Endothelial cell (in vitro differentiated cells): ENCODE measurements at places on chromosomes 12 and 14.

DNA sequence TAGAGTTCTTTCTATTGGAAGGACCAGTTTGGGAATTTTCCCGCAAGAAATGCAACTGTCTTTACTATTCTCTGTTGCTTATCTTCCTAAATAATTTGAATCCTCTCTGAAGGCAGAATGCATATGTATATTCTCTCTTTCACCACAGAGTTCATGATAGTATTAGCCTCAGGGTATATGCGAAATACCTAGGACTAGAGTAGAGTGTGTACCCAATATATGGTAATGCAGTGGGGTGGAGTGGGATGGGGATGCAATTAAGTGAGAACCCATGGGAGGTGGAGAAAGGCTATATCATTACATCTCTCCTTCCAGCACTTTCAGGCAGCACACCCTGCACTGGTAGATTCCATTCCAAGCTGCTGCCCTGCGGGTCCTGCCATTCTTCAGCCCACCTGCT is 207.3 kb downstream of the ANO2 start:
- DNase-seq = no peak

DNA sequence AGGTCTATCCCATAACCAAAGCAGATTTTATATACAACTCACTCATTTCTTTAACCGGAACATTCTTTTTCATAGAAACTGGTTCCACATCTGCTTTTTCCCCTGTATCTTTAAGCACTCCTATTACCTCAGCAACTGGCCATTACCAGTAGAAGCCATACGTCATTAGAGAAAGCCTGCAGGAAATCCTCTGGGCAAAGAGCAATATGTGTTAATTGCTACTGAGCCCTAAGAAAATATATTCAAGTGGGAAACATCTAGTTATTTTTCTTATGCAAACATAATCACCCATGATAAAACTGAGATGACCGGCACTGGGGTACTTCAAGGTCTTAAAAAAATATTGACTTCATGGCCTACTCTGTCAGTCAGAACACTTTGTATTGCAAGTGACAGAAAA is 28.2 kb upstream of the CPSF6 start:
- no peak for DNase-seq

- no peak for DNase-seq
Measured at GRCh38 chr12:9786726-9787717, 26.3 kb upstream of the CD69 start.

DNA sequence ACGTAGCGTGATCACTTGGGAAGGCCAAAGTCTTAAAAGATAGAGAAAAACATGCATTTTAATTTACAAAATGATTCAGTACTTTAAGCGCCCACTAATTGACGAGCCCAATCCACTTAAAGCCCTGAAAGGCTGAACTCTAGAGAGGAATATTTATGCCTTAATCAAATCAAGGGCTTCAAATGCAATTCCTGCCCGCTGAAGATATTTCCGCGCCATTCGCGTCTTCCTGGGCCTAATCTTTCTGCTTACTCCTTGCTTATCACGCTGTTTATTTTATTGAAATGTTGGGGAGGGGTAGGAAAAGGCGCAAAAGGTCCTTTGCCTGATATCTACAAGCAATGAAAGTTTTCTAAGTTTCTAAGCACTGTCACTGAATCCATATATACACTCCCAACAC is 4.0 kb downstream of the TBX3 start:
- DNase-seq = no peak

DNA sequence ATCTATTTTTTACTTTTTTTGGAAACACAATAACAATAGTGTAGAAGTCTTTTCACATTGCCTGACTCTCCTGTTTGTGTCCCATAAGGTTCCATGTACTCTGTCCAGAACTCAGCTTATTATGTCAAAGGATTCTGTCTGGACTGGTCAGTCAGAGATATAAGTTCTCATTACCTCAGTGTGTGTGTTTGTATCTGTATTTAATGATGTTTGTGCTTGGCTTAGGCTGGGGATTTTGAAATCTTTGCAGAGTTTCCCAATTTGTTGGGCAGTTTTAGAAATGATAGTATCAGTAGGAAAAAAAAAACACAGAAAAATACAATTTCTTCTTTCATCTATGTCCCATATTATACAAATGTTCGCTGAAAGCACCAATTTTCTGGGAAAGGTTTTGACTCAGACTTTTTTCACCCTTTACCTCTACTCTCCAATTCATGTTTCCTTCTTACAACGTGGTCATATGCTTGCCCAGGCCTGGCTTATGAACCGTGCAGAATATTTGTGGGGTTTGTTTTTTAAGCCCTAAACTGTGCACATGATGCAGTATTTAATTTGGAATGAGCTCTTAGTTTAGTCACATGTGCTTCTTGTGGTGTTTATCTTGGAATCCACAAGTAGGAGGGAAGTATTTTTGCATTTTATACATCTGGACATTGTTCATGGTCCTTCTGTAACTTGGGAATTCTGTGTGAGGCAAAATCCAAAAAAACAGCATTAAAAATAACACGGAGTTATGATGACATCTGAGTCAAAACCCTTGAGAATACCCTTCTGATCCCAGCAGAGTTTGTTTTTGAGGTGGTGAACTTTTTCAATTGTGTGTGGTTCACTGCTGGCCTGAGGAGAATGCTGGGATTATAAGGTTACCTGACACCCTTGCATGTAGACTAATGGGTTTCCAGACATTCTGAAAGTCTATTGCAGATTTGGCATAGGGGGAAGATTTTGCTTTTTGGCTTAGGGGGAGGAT is 121.2 kb downstream of the RAD51B start:
- DNase-seq = no peak

DNA sequence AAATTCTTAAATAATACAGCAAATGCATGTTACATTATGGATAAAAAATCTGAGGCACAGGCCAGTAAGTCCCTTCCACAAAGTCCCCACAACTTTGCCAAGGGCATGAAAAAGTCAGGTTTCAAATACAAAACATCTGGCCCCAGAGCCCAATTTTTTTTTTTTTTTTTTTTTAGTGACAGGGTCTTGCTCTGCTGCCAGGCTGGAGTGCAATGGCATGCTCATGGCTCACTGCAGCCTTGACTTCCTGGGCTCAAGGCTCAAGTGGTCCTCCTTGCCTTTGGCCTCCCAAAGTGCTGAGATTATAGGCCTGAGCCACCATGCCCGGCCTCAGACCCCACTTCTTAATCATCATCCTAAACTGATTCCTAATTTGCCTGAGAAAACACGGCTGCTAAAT is 3.1 kb upstream of the TTC8 start:
- DNase-seq = no peak

- no peak for DNase-seq
Measured at GRCh38 chr12:103924761-103925641, 5.2 kb upstream of the HSP90B1 start.

GRCh38 chr12:59636945-59637691 is 41.3 kb downstream of the SLC16A7 start:
- DNase-seq = no peak

DNA sequence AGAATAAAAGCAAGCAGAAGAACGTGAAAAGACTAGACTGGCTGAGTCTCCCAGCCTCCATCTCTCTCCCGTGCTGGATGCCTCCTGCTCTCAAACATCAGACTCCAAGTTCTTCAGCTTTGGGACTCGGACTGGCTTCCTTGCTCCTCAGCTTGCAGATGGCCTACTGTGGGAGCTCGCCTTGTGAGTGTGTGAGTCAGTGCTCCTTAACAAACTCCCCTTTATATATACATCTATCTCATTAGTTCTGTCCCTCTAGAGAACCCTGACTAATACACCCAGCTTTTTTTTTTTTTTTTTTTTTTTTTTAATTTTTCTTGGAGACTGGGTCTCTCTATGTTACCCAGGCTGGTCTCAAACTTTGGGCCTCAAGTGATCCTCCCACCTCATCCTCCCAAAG is 46.9 kb downstream of the ACTN1 start:
- DNase-seq = no peak

DNA sequence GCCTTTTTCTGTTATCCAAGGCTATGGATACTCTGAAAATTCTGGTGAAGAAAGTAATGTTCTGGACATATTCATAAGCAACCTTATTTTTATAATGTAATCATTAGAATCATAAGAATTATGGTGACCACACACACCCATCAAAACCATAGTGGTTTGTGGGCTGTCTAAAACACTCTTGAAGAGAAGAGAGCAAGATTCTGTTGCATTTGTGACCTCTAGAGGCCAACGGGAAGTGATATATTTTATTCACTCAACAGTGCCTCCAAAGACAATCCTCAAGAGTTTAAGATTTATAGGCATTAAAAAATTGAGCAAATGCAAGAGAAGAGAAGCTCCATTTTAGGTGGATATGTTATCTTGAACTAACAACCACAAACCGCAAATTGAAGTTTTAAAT is 68.5 kb upstream of the LGR5 start:
- no peak for DNase-seq

DNA sequence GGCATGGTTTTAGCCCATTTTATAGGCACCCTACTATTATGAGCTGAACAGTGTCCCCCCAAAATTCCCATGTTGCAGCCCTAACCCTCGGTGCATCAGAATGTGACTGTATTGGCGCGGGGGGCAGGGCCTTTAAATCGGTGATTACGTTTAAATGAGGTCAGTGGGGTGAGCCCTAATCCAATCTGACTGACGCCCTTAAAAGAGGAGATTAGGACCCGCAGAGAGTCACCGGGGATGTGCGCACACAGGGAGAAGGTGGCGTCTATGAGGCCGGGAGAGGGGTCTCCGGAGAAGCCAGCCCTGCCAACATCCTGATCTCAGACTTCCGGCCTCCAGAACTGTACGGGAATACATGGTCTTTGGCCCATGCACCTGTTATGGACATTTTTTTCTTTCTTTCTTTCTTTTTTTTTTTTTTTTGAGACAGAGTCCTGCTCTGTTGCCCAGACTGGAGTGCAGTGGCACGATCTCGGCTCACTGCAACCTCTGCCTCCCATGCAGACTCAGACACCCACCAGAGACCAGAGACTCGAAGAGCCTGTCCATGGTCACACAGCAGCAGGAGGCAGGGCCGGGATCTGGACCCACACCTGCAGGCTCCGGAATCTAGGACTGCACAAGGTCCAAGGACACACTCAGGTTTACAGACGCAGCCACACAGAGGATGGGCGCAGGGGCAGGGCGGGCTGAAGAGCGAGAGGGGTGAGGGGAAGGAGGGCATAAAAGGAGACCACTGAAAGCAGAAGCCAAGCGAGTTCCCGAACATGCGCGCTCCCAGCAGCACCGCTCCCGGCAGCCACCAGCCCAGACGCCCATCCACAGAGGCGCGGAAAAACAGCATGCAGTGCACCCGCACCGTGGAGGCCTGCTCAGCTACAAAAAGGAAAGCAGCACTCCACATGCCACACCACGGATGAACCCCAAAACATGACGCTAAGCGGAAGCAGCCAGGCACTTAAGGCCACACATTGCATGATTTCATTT is 19.0 kb downstream of the SCARB1 start:
- DNase-seq = no peak

GRCh38 chr12:121921066-121921465 is 2.7 kb downstream of the CFAP251 start:
- DNase-seq = no peak

DNA sequence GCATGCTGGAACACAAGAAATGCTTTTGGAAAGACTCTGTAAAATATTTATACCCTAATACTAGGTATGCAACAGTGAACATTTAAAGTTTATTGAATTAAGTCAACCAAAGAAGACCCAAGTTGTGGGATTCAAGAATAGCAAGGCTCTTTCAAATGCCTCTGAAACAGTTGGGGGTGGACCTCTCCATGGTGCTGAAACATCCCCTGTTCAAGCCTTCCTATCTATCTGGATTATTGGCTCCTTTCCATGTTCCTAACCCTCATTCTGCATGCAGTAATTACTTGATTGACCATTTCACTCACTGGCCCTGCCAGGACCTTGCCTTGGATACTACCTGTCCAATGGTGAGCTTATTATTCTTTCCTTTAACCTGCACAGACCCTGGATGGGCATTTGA is 349.7 kb downstream of the NRXN3 start:
- peak; percentile 70 for DNase-seq
